ENCODE measurements at places on chromosomes 11 and 22.

GRCh38 chr11:110311783-110312579 is 15.6 kb upstream of the RDX start:
- DNase-seq: peak; percentile 41

- peak; percentile 60 for DNase-seq
These were observed 1.4 kb upstream of the CELSR1 start for GRCh38 chr22:46538814-46539160.

DNA sequence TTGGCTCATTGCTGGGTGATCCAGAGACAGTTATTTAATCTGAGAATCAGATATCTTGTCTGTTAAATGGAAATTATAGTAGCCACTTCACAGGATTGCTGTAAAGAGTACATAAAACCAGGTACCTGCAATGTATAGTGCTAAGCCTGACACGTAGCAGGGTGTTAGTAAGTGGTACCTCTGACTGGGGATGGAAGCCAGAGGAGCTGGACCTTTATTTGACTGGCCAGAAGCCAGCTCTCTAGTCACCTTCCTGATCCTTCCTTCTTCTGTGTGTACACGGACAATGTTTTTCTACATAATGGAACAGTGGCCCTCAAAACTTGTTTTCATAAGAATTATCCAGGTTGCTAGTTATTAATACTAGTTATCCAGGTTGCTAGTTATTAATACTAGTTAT is 25.5 kb upstream of the EHF start:
- DNase-seq: no peak

- peak; percentile 74 for DNase-seq
These were observed 29.7 kb upstream of the SORL1-AS1 start for GRCh38 chr11:121482231-121483129.

GRCh38 chr11:44542372-44542771 is 23.1 kb upstream of the CD82 start:
- DNase-seq: no peak

DNA sequence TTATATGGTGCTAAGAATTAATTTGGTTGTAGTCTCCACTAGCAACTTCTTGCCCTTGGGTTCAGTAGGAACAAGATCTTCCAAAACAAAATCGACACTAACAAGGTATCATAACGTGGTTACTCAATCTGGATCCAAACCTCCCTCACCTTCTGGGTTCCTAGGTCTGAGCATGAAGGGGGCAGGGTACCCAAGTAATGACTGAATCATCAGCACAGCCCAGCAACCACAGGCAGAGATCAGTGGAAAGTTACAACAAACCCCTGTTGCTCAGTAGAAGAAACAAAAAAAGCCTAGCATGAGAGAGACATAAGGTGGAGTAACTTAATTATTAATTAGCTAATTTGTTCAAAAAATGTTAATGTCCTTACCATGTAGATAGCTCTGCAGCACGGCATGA is 221.4 kb downstream of the BLID start:
- DNase-seq: no peak

GRCh38 chr11:23723861-23724260 is 773.0 kb upstream of the LUZP2 start:
- DNase-seq: no peak

DNA sequence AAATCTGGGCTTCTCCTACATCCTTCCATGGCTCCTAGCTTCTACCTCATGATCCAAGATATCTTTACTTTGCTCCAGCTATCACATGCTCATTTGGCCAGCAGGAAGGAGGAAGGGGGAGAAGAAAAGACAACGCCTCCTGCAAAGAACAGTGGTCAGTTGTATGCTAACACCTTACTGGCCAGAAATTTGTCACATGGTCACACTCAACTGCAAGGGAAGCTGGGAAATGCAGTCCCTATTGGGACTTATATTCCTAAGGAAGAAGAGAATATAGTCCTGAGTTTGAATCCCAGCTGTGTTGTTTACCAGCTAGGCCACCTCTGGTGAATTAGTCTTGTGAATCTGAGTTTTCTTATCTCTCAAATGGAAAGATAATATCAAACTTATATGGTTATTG is 272.0 kb downstream of the BLID start:
- no peak for DNase-seq

GRCh38 chr11:95991101-95991500 is 67.2 kb upstream of the MTMR2 start:
- no peak for DNase-seq

DNA sequence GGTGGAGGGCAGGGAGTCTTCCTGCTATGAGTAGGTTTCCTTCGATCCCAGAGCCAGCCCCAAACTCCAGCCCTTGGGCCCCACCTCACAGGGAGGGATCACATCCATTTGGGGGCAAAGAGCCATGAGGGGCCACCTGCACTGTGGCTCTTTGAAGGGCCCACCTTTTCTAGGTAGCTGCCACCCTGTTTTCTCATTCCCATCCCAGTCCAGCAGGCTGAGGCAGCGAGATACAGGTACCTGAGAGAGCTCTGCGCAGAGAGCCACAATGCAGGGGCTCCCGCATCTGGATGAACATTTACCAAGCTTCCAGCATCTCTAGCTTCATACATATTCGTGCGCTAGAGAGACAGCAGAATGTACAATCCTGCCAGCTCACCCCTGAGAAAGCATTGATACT is 16.3 kb downstream of the FXYD6 start:
- no peak for DNase-seq

- DNase-seq: peak; percentile 47
These were observed 88.6 kb downstream of the SNX19 start for GRCh38 chr11:130827451-130828377.

DNA sequence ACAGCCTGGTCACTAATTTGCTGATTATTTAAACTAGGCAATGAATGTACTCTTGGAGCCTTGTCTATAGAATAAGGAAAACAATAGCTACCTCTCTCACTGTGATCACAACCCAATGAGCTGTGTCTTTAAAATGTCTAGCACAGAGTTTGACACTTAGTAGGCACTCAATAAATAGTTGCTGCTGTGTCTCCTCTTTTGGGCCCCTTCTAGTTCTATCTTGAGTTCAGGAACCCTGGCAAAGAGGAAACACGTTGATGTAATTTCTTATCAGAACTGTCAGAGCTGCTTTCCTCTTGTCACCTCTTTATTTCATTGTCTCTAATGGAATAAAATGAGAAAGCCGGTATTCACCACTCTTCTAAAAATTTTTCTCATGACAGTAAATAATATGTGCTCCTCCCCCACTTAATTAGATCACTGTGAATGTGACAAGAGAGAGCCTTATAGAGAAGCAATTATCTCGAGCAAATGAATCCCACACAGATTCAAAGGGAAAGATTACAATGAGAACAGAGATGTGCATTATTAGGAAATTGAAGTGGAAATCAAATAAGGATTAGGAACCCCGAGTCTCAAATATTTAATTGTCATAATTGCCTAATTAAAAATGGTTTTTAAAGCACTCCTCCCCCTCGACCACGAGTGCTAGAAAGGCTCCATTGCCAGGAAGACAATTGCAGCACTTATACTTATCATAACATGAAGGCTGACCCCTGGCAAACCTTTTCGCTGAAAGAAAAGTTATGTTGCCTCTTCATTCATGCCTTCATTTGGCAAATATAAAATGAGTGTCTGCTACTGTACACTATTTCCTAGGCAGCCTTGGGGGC is 175.0 kb upstream of the BDNF start:
- DNase-seq: no peak

DNA sequence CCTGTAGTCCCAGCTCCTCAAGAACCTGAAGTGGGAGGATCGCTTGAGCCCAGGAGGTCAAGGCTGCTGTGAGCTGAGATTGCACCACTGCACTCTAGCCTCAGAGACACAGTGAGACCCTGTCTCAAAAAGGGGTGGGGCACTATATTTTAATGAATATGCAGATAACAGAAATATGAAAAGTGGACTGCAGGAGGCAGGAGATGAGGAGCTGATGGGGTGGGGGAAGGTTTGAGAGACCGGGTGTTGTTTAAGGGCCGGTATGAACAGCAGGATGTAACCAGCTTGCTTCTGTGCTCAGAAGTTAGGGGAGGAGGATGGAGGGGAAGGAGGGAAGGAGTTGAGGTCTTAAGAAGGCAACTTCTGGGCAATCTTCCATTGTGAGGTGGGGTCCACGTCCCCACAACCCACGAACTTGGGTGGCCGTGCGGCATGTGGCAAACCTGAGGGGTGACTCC is 1.3 kb upstream of the B4GALNT4 start:
- DNase-seq: no peak

- no peak for DNase-seq
These were observed 35.7 kb downstream of the KCNJ4 start for GRCh38 chr22:38419121-38419857.

DNA sequence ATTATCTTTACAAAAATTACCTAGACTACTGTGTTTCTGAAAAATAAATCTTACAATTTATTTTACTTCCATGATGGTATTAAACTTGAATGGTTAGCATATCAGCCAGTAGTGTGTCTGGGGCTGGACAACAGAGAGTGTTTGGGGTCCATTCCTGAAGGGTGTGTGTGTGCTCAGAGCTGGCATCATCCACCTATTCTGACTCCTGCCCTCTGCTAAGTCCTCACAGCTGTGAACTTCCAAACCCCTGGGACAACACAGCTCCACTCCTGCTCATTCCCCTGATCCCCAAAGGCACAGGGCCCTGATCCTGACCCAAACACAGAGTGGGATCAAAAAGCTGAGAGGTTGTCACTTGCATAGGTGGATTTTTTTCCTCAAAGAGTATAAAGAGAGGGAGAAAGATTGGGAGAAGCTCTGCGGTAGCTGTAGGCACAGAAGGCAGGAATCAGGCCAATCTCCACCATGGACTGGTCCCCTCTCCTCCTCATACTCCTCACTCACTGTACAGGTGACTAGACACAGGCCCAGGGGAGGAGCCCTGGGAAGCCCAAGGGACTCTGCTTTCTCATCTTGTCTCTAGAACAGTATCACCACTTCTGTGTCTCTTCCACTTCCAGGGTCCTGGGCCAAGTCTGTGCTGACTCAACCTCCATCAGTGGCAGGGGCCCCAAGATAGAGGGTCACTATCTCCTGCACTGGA is 55.7 kb upstream of the TOP3B start:
- DNase-seq: no peak

GRCh38 chr22:20218987-20219386 is 49.1 kb downstream of the RTN4R start:
- DNase-seq: no peak

GRCh38 chr11:81772166-81772565 is 961.5 kb downstream of the FAM181B start:
- no peak for DNase-seq

DNA sequence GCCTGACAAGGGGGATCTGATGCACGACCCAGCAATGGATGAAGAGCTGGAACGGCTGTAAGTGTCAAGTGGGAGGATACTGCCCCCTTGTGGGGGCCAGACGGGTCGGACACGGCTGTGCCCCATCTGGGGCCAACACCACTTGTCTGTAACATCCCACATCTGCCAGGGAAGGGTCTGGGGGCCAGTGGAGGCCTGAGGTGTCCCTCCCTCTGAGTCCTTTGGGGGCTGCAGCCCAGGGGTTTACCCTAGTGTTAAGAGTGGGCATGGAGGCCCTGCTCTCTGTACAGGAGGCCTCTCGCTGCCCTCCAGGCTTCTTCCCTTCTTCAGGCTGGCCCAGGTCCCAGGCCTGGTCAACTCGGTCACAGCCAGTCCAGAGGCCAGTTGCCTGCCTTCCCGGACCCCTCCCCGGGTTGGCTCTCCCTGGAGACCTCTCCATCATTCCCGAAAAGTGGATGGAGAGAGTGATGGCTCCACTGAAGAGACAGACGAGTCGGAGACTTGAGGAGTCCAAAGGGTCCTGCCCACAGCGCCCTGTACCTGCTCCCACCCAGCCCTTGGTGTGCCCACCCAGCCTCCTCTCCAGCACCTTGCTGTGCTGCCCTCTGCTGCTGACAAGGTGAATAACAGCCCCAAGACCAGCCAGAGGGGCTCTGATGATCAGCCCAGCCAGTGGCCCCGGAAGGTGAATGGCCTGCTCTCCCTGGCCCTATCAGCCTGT is 15.4 kb downstream of the ARFGAP2 start:
- peak; percentile 68 for DNase-seq

- no peak for DNase-seq
These were observed 23.0 kb upstream of the TRAF6 start for GRCh38 chr11:36532941-36533601.

DNA sequence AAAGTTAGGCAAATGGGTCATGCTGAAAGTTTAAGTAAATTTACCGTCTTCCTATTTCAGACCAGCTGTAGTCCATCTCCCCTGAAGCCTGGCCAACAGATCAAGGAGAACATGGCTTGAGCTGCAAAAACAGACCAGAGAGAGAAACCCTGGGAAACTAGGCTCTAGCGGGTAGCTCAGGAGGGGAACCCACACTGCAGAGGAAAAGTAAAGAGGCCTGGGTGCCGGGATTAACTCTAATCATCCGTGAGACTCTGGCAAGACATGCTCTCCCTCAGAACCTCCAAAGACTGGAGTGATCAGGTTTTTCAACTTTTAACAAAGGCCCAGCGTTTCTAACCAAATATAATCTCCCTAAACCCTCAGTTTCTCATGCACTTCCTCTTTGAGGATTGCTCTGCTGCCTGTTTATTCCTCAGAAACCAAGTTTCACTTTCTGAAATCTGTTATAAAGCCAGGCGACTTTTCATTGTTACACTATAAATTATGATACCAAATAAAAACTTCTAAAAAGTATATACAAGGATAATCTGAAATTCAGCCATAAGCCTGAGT is 67.5 kb downstream of the GAB2 start:
- no peak for DNase-seq

DNA sequence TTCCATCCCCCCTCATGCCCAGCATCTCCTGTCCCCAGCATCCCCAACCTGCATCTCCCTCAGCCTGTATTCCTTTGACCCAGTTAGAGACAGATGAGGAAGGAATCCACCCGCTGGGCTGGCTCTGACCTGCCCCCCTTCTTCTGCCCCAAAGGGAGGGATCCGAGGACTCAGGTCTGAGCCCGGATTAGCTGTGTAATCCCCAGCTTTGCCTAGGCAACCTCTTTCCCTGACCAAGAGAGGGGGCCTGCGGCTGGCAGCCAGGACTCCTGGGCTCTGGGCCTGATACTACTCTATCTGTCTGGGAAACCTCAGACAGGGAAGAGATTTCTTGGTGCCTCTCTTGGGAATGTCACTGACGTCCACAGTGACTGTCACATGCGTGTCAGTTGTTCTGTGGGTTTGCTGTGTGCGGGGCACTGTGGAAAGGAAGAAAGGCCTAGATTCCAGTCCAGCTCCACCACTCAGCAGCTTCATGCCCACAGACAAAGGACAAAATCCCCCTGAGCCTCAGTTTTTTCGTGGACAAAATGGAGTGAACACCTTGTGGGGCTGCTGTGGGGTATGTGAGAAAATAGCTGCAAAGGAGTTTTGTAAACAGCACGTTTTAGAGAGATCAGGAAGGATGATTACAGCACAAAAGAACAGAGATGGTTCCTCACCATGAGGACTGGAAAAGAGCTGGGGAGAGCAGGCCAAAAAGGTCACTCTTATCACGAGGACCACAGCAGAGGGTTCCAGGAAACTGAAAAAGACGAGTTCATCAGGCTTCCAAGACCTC is 1.3 kb upstream of the NDUFV1 start:
- no peak for DNase-seq

GRCh38 chr11:35814720-35815305 is 129.0 kb upstream of the LDLRAD3 start:
- no peak for DNase-seq

- DNase-seq: no peak
These were observed 146.0 kb upstream of the SEZ6L start for GRCh38 chr22:26023104-26023775.

All from activated CD4-positive, alpha-beta memory T cell treated with anti-CD3 and anti-CD28 coated beads for 36 hours (primary cell).